ENCODE measurements at places on chromosomes 3 and 15.

GRCh38 chr3:69115731-69116130 is 6.7 kb downstream of the LMOD3 start:
- H3K36me3 ChIP-seq, result no peaks in the 10 kb centered on the region
- H3K4me1 ChIP-seq, result peaks cover under 1% of the 10 kb centered on the region
- H3K4me3 ChIP-seq, result no peak overlapping the region
- H3K27ac ChIP-seq, result no peak overlapping the region

DNA sequence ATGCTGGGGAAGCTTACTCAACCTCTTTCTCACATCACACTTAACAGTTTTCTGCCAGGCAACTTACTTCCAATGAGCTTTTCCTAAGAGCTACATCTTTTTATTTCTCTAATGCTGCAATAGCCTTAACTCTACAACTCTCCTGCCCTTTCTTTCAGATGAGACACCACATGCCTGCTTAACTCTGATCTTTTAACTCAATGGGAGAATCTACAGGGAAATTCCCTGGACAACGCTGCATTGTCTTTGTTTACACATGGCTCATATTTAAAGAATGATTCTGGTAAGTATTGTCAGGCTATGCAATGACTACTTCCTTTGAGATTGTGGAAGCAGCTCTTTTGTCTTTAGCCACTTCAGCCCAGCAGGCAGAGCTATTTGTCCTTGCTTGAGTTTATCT is 353.1 kb upstream of the BCHE start:
- no peak for DNase-seq
- no peaks in the 10 kb centered on the region for H3K36me3 ChIP-seq
- H3K4me3 ChIP-seq, result no peak overlapping the region
- H3K4me1 ChIP-seq, result no peaks in the 10 kb centered on the region
- no peaks in the 10 kb centered on the region for H3K27me3 ChIP-seq

DNA sequence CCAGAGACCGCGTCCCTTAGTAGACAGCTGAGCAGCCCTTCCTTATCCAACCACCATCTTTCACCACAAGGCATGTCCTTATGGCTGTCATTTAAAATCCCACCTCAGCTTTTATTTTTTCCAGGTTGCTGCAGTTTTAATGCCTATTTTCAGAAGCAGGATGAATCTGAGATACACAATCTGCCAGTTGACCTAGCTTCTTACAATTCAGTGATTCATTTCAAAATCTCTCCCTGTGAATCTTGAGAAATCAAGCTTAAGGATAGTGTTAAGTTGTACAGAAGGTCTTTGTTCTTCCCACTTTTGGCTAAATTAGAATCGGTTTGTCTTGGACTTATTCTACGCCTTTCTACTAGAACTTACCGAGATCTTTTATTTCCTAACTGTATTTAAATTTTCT is 522.3 kb upstream of the CFAP20DC start:
- no peaks in the 10 kb centered on the region for H3K36me3 ChIP-seq
- no peak overlapping the region for H3K27ac ChIP-seq
- H3K4me3 ChIP-seq, result no peak overlapping the region
- H3K4me1 ChIP-seq, result peaks cover 4% of the 10 kb centered on the region
- no peaks in the 10 kb centered on the region for H3K27me3 ChIP-seq

DNA sequence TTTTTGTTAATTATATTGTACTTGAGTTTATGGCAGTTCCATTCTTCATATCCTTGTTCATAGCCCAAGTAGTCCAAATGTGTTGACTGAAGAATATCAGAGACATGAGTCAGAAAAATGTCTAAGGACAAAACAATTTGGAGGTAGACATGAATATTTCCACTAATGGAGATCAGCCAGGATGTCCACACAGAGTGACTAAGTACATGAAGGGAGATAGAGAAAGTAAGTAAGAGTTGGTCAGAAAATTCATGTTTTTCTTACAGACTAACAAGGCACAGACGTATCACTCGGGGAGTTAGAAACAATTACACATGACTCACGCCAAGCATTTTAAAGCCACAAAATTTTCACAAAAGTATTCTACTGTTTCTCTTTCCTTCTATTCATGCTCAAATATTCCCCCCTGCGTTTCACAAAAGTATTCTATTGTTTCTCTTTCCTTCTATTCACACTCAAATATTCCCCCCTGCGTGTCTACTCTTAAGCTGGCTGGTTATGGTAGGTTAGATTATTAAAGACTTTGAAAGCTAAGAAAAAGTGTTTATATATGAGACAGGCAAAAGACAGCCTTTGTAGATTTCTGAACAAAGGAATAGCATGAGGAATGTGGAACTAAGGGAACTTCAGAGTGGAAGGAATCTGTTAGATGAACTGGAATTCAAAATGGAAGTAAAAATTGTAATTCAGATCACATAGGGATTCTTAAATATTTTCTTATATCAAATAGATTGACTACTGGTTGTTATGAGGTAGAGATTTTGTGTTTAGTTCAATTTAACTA is 648.7 kb upstream of the CCDC54 start:
- H3K36me3 ChIP-seq, result no peaks in the 10 kb centered on the region
- no peak for DNase-seq
- H3K27ac ChIP-seq, result no peak overlapping the region
- no peak overlapping the region for H3K4me3 ChIP-seq

DNA sequence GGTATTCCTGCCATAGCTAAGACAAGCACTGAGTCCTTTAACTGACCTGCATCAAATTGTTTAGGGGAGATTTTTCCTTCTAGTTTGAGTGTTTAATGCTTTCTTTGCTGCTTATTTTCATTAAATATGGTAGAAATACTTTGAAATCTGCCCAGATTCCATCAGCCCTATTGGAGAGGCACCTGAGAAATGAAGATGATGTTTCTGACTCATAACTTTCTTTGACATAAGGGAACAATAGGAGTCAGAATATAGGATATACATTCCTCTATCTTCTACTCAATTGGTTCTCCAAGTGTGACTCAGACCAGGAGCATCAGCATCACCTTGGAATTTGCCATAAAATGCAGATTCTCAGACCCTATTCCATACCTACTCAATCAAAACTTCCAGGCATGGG is 27.4 kb downstream of the BTD start:
- peaks cover 34% of the 10 kb centered on the region for H3K4me1 ChIP-seq
- no peak overlapping the region for H3K4me3 ChIP-seq
- no peak for DNase-seq
- H3K27me3 ChIP-seq, result no peaks in the 10 kb centered on the region
- H3K36me3 ChIP-seq, result no peaks in the 10 kb centered on the region

- H3K36me3 ChIP-seq, result peaks cover 10% of the 10 kb centered on the region
- DNase-seq, result no peak
- no peaks in the 10 kb centered on the region for H3K27me3 ChIP-seq
Measured at GRCh38 chr15:88908697-88909621, 4.2 kb downstream of the MFGE8 start.

- H3K4me3 ChIP-seq, result no peak overlapping the region
- DNase-seq, result no peak
- H3K27ac ChIP-seq, result no peak overlapping the region
- no peaks in the 10 kb centered on the region for H3K36me3 ChIP-seq
Measured at GRCh38 chr3:179861292-179861691, 175.4 kb downstream of the PEX5L start.

- H3K27ac ChIP-seq, result no peak overlapping the region
- H3K4me1 ChIP-seq, result peaks cover 17% of the 10 kb centered on the region
Measured at GRCh38 chr3:46564190-46565021, 1.7 kb downstream of the LRRC2 start.

DNA sequence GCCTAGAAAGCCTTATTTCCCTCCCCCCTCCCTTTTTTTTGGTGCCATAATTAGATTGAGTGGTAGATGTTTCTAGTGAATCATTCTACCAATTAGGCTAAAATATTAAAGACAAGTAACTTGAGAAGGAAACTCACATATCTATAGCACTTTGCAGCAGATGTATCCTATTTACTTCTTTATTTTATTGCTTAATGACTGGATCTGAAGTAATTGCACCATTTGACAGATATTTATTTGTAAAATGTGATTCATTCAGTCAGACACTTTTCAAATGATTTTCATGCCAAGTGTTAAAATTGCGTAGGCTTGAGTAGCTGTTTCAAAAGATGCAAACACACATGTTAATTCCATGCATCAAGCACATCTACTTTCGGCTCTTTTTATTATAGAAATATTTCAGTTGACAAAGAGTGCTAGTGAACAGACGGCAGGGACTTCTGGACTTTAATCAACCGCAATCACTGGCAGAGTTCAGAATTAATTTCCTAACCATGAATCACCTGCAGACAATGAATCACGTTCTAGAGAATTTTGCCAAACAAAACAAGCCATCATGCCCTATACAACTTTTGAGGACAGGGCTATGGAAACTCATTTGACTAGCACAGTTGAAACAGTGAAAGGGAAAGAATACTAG is 636.8 kb downstream of the MECOM start:
- H3K4me3 ChIP-seq, result no peak overlapping the region
- no peak overlapping the region for H3K27ac ChIP-seq
- H3K27me3 ChIP-seq, result no peaks in the 10 kb centered on the region
- no peak for DNase-seq

- H3K4me3 ChIP-seq, result no peak overlapping the region
- H3K27me3 ChIP-seq, result no peaks in the 10 kb centered on the region
- DNase-seq, result no peak
- no peaks in the 10 kb centered on the region for H3K36me3 ChIP-seq
- H3K4me1 ChIP-seq, result no peaks in the 10 kb centered on the region
Measured at GRCh38 chr3:55097441-55097840, 169.6 kb upstream of the LRTM1 start.

GRCh38 chr3:185983495-185984141 is 45.8 kb upstream of the TRA2B start:
- no peaks in the 10 kb centered on the region for H3K36me3 ChIP-seq
- peaks cover 4% of the 10 kb centered on the region for H3K4me1 ChIP-seq
- no peak overlapping the region for H3K4me3 ChIP-seq
- peaks cover 17% of the 10 kb centered on the region for H3K27me3 ChIP-seq
- peak; percentile 61 for DNase-seq

DNA sequence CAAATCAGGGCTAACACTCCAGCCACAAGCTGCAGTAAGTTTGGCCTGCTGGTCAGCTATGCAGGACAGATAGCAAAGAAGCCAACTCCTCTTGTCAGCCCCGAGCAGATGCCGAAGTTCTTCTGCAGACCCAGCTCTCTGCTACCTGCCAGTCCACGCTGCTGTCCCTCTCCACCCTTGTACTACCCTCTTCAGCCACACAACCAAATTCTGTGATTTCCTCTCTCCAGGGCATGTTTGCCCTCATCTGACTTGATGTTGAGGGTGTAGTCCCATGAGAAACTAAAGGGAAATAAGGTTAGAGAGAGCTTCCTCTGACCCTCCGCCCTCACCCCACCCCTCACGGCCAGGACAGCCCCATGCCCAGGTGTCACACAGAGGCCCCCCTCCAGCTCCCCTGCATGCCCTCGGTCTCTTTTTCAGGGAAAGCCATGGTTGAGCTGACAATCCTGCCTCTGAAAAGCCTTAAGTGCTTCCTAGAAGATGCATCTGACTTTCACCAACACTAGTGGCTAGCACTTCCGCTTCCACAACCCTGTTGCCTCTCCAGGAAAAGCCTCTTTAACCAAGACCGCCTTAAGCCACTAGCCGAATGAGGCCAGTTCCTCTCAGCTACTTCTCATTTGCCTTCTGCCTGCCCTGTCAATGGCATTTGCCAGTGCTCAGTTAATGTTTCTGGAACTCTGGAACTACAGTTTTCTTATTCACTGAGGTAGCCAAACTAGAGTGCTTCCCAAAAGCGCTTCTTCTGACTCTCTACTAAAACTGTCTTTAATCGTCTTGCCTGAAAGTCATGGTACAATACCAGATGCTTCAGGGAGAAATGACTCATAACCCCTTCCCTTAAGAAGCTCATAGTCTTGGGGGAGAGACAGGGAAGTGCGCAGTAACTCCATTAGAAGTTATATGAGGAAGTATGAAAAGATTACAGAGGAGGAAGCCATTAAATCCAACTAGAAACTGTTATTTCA is 300.4 kb upstream of the STT3B start:
- peak overlapping the region; percentile 17 for H3K27ac ChIP-seq
- H3K4me1 ChIP-seq, result peaks cover 61% of the 10 kb centered on the region
- H3K4me3 ChIP-seq, result no peak overlapping the region
- H3K27me3 ChIP-seq, result peaks cover 2% of the 10 kb centered on the region

DNA sequence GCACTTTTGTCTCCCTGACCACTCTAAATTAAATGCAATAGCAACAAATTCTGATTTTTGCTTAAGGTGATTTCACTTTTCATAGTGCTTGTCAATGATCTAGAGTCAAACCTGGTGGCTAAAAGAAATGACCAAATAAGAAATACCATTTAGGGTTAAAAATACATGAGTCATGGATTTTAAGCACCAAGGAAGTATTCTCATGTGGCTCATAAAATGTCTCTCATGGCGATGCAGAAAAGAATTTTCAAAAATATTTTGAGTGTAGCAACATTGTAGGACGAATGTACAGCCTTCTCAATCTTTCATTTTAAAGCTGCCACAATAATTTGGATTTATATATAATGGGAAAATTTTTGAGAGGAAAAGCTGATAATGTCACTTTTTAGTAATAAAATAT is 193.6 kb downstream of the EPHA3 start:
- no peaks in the 10 kb centered on the region for H3K4me1 ChIP-seq
- H3K27ac ChIP-seq, result no peak overlapping the region
- H3K27me3 ChIP-seq, result no peaks in the 10 kb centered on the region
- H3K36me3 ChIP-seq, result no peaks in the 10 kb centered on the region

- no peaks in the 10 kb centered on the region for H3K4me1 ChIP-seq
- no peak for DNase-seq
- H3K4me3 ChIP-seq, result no peak overlapping the region
- peaks cover 10% of the 10 kb centered on the region for H3K27me3 ChIP-seq
Measured at GRCh38 chr15:38849046-38849445, 284.4 kb upstream of the RASGRP1 start.

DNA sequence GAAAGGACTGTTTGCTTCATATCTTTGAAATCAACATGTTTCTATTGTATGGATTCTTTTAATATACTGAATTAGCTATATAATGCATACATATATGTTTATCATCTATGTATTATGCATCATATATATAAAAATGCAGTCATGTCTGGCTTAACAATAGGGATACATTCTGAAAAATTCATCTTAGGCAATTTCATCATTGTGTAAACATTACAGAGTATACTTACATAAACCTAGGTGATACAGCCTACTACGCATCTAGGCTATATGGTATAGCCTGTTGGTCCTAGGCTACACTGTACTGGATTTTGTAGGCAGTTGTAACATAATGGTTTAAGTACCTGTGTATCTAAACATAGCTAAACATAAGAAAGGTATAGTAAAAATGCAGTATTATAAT is 21.7 kb downstream of the CHMP2B start:
- no peak for DNase-seq
- no peak overlapping the region for H3K27ac ChIP-seq
- peaks cover 16% of the 10 kb centered on the region for H3K36me3 ChIP-seq
- H3K4me3 ChIP-seq, result no peak overlapping the region

DNA sequence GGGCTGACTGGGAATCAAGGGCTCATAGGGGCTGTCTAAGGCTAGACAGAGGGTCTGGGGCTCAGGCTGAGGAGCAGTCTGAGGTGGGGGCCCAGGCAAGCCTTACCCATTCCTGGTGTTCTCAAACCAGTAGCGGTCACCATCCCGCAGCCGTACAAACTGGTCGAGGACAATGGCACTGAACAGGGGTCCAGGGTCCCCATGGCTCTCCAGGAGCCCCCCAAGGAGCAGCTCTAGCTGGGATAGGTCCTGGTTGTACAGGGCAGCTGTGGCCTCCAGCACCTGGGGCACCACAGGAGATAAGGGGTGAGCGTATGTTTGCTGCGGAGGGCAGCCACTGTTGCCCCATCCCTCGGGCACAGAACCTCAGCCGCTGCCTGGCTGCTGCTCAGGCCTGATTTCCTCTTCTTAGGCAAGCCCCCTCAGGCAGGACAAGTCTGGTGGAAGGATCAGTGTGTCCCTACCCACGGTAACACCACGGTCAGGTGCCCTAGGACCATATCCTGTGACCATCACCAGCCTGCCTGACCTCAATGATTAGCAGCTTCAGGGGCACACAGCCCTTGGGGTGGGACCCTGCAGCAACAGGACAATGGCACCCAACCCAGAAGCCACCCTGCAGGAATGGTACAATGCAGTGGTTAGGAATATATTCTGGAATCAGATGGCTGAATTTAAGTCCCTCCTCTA is 5.9 kb downstream of the DUOX2 start:
- no peak for DNase-seq
- H3K27ac ChIP-seq, result no peak overlapping the region
- no peak overlapping the region for H3K4me3 ChIP-seq
